ENCODE measurements at places on chromosomes 3 and 15.

DNA sequence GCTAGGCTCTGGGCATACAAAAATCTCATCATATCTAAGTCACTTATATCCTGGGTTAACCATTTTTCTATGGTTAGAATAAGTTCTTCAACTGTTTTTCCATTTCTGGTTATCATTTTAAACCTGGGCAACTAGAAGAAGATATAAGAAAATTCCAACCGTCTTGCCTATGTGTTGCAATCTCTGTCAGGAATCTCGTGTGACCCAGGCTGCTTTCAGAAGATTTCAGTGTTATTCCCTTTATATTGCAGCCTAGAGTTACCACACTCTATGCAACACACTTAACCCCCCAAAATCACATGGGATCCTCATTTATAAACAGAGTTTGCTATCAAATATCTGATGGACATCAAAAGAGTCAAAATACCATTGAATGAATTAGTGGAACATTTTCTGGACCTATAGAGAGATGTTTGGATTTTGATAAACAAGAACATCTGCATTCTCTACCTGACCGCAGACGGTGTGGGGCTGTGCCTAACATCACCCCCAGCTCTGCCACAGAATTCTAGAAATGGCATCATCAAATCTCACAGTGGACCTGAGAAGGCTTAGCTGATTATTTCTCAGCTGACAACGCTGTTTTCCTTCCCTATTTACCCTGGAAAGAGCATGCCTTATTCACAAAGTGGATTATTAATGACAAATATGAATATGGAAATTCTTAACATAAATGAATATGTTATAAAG lies 515.7 kb downstream of the NTRK3 start:
- no peak for DNase-seq

DNA sequence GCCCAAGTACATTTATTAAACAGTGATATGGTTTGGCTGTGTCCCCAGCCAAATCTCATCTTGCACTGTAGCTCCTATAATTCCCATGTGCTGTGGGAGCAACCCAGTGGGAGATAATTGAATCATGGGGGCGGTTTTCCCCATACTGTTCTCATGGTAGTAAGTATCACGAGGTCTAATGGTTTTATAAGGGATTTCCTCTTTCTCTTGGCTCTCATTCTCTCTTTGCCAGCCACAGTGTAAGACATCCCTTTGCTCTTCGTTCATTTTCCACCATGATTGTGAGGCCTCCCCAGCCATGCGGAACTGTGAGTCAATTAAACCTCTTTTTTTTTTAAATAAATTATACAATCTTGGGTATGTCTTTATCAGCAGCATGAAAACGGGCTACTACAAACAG lies 228.0 kb upstream of the TP63 start:
- DNase-seq, result no peak

DNA sequence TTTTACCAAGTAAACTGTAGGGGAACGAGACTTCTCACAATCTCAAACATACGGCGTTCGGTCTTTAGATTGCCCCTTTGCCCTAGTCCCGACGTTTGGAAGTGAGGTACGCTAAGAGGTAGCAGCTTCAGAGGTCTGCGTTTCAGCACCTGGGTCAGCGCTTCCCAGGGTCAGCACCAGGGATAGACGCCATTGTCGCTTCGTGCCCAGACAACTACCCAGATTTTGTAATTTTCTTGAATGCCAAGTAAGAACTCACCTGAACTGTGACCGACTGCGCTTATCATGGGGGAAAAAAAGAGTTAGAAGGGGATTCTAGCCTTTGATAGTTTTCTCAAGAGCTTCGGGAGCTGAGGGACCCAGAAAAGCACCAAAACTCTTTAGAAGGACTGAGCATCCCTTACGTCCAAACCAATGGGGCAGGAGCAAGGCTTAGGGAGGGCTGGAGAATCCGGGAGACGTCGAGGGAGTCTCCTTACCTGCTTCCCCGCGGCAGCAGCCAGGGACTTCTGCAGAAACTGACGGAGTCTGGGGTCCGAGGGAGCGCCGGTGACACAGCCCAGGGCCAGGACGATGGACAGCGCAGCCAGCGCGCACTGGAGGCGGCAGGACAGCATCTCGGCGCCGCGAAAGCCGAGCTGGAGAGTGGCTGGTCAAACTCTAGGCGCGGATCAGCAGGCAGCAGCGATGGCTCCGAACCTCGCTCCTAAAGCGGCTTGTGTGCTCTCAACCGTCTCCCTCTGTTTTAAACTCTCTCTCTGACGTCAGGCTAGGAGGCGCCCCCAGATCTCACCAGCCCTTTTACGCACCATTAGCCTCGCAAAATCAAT lies at the start of gene SST:
Gene SST (minus strand): TSS at position 720 of the 830 bp plus-strand sequence. CDS start 103 bp downstream, at position 617.
- DNase-seq, result peak; percentile 51

GRCh38 chr3:100106531-100107141 lies 7.7 kb downstream of the FILIP1L start:
- peak; percentile 67 for DNase-seq

DNA sequence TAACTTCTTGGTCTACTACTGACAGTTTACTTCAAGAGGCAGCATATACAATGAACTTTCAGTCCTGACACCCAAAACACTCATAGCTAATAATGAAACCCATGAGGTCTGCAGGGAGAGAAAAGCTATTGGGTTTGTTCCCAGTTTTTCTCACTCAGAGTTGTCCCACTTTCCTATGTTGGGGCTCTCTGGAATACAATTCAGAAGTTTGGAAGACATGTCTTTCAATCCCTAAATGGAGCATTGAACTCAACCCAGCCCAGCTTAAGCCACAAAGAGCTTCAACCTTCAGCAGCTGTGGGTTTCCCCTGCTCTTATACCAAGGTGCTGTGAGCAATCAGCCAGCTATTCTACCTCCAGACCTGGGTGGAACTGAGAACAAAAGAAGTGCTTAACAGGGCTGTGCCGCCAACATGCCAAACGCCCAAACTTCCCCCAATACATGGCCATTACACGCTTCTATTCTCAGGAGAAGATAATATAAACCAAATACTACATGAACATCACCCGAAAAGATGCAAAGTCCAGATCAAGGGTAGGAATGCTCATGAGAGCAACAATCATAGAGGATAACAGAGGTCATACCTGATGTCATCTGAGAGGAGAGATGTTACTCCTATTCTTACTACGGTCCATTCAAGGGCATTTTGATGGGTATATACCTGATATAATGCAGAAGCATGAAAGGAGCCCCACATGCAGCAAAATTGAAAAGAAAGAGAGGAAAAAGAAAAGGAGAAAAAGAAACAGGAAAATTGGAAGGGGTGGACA lies 131.2 kb upstream of the TGFBR2 start:
- DNase-seq, result no peak
